ENCODE measurements at places on chromosomes 3 and 15.

GRCh38 chr15:45331972-45332371, 46.4 kb downstream of the GATM start:
- no peak for DNase-seq

- no peak for DNase-seq
Observed at GRCh38 chr3:159974-160373, 36.6 kb upstream of the CHL1 start.

DNA sequence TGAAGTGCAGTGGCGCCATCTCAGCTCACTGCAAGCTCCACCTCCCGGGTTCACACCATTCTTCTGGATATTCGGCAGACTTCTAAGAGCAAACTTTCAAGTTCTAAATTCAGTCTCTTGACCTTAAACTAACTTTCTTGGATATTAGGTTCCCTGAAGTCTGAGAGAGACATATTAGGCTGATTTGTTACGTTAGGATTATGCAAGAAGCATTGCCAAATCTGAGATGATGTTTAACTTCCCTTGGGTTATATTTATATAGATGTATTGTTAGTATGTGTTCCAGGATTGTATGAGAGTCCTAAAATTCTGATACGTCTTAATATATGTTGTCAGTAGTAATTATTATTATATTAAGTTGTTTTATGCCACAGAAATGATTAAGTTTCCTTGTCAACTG, 80.1 kb downstream of the SLC6A1 start:
- no peak for DNase-seq

DNA sequence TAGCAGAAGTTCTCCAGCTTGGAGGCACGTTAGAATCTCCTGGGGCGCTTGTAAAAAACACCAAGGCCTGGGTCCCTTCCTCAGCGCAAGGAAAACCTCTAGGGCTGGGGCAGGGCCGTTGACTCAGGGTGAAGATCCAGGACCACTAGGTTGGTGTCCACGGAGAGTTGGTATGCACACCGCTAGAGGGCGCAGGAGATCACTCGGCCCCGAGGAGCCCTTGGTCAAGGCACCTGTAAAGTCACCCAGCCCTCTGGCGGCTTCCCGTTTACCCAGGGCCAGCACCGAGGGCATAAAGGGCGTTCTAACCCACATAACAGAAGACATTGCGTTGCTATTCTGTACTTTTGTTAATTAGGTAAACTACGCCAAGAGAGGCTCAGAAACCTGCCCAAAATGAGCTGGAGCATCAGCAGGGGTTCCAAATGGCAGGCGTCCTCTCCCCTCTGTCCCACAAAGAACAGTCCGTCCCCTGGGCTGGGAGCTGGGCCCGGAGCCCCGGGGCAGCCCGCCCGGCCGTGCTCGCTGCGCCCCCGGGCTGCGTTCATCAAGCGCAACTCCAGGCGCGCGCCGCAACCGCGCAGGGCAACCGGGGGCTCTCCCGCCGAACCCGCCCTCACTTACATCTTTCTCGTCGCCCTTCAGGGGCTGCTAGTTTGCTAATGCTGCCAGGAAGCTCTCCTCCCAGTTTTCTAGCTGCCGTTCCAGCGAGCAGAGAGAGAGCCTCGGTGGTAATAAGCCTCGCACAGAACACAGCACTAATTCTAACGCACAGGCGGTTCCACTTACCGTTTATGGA, 332.1 kb downstream of the ARRDC4 start:
- DNase-seq, result no peak

DNA sequence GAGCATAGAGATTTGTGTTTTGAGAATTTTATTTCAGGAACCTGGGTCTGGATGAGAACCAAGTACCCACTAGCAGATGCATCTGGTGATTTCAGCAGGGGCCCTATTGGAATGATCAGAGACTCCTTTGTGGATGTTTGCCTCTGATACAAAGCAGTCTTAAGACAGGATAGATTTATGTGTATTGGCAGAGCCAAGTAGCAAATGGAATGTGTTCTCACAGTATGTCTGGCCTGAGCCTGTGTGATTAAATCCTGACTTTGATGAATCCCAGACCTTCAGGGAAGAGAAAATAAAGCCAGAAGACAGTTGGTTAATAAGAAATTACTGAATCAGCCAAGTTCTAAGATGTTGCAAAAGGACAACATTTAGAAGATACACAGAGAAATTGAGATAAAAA, 755.5 kb upstream of the SEMA6D start:
- no peak for DNase-seq

- DNase-seq, result peak; percentile 13
Observed at GRCh38 chr3:5095886-5096285, 26.2 kb upstream of the ARL8B start.

DNA sequence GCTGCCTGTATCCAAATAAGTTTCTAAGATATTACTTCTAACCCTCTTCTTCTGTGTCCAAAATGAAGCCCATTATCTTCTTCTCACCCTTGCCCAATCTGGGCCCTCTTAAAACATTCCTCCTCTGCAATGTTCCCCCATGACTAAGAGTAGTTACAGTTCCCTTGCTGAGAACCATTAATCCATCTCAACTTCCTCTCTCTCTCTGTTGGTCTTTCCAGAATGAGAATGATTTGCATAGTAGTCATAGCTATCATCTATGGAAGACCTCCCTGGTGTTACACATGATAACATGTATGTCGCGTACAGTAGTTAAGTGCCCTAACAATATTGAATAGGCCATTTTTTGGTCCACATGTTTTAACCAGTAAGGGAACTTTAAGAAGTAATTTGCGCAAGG, 177.9 kb downstream of the ANXA2 start:
- DNase-seq, result no peak

GRCh38 chr15:28286031-28286430, 35.9 kb downstream of the HERC2 start:
- no peak for DNase-seq

- no peak for DNase-seq
Observed at GRCh38 chr3:70861234-70861633, 548.8 kb upstream of the MDFIC2 start.

DNA sequence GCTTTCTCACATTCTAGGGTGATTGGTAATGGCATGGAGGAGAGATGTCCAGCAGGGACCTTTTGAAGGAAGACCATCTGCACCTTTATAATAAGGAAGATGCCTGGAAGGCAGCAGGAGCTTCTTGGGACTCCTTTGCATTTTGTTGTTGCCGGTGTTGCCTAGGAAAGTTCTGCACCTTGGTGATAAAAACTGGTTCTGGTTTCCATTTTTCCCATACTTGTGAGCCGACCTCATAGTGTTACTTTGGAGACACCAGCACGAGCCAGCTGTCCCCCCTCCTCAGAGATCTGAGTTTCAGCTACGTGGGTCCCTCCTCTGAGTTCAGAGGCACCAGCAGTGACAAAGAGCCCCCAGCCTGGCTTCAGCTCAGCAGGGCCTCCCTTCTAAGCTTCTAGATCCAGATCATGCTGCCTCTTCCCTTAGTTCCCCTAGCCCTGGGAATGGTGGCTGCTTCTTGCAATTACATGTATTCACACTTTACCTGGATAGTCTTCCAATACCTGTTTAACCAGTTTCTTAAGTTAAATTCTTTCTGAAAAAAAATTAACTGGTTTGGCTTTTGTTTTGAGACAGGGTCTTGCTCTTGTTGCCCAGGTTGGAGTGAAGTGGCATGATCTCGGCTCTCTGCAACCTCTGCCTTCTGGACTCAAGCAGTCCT, 18.0 kb upstream of the FSTL1 start:
- no peak for DNase-seq
